Cortex of kidney (tissue), 1 donor: ENCODE measurements at places on chromosomes 7 and 10.

GRCh38 chr10:43822631-43823580, 174.2 kb upstream of the ZNF32 start:
- no peak for DNase-seq

- DNase-seq: no peak
These were observed 143.0 kb downstream of the ARHGAP22 start for GRCh38 chr10:48461623-48462481.

DNA sequence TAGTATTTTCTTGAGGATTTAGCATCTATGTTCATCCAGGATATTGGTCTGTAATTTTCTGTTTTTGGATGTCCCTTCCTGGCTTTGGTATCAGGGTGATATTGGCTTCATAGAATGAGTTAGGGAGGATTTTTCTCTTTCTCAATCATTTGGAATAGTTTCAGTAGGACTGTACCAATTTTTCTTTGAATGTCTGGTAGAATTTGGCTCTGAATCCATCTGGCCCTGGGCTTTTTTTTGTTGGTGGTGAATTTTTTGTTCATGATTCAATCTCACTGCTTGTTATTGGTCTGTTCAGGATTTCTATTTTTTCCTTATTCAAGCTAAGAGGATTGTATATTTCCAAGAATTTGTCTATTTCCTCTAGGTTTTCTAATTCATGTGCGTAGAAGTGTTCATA, 192.7 kb downstream of the KIF20B start:
- no peak for DNase-seq

GRCh38 chr10:42594246-42594650, 44.1 kb downstream of the ZNF33B start:
- DNase-seq: no peak

DNA sequence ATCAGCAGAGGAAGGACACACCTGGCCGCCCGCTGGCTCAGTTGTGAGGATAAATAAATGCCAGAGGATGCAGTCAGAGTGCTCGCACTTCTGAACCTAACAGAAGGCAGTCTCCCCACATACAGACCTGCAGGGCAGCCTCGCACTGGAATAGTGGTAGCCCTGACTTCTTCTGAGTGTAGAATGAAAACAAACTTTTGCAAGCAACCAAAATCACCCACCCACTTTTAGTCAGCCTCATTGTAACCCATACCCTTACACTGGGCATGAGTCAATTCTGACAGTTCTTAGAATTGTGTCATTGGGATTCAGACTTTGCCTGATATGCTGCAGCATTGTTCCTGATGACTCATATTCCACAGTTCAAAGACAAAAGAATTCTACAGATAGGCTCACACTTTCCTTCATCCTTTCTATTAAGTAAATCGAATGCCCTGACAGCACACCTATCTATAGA, 167.0 kb upstream of the CDK1 start:
- DNase-seq: no peak

DNA sequence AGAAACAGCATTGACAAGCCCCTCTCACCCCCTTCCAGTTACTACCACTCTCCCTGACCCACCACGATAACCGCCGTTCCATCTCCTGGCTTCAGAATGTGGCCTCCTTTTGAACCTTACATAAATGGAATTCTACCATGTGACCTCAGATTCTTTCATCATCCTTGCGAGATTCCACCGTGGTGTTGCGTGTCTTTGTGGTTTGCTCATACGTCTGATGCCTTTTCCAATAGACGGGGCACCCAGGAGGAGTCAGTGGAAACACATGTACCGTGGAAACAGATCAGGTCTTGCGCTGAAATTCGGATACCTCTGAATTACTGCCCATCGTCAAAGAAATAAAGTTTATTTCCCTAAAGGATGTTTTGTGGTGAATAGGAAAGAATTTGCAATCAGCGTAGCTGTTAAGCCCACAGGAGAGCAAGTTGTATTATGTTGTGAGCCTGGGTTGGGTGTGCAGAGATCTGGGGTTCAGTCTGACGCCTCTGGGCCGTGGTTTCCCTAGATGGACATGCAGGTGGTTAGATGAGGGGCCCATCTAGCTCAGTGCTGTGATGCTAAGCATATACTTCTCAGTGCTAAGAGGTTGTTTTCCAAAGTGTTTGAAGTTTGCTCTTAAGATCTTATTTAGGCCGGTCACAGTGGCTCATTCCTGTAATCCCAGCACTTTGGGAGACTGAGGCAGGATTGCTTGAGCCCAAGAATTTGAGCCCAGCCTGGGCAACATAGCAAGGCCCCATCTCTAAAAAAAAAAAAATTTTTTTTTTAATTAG, 29.1 kb downstream of the GTF2IRD1 start:
- no peak for DNase-seq

DNA sequence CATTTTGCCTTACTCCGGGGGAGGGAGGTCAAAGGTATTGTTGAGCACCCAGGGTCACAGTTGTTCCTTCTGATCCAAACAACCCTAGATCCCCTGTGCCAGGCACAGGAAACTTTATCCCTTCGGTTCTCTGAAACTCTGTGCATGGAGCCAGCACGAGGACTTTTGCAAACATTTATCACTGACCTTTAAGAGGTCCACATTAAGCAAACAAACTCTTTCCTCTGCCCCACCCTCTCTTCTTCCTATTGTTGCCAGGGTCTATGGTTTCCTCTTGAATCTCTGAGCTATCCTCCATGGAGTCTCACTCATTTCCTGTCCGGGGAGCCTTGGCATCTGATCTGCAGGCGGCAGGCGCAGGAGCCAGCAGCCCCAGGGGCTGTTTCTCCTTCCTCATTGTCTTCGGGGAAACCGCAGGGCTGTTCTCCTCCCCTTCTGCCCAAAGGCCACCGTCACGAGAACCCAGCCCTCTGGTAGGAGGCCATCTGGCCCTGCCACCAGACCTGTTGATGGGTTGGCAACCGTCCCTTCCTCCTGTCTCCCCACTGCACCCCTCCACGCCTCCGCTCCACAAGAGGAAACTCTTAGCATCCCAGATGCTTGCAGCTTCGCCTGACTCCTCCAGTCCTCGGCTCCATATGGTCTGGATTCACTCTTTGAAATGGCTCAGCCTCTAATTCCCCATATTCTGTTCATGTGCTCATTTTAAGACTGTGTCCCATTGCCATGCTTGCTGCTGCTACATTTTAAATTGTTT, 327.3 kb upstream of the NRP1 start:
- DNase-seq: no peak

GRCh38 chr10:75935240-75935639, 503.8 kb downstream of the LRMDA start:
- DNase-seq: no peak

GRCh38 chr10:90871279-90871765, 452 bp upstream of the RPP30 start:
- no peak for DNase-seq

GRCh38 chr10:129161150-129161549, 305.9 kb upstream of the MGMT start:
- no peak for DNase-seq

DNA sequence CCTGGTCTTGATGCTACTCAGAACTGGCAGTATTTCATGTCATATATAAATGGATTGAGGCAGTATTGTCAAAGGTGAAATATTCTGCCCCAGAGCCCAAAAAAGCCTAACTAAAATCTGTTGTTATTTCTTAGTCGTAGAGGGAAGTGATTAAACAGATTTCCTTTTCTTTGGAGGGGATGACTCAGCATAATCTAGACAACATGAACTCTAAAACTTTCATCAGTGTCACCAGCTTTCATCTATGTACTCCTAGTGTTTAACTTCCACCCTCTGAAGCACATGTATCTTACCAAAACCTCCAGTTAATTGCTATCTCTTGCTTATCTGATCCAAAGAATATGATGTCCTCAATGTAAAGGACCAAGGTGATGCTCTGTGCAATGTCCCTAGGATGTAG, 97.1 kb upstream of the ARID5B start:
- DNase-seq: no peak

DNA sequence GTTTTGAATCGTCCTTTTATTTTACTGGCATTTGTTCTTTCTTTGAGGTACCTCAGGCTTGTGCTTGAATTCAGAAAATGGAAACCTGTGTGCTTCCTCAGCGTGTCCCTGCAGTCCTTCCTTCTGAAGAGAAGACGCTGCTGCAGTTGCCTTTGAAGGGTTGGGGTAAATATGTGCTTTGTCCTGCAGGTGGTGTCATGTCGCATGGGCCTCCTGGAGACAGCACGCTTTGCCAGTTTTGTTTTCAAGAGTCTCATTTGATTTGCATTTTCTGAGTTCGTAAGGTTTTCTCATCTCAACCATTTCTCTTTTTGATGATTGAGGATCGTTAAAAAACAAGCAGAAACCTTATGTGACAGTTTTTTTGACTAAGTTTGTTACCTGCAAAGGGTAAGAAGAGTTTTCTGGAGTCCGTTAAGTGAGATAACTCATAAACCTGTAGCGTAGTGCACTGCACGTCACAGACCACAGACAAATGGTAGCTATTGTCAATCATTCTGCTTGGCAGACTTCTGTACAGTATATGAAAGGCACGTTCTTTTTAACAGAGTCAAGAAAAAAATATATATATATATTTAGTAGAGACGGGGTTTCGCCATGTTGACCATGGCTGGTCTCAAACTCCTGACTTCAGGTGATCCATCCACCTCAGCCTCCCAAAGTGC, 57.0 kb downstream of the CDC123 start:
- no peak for DNase-seq

GRCh38 chr7:47271749-47272148, 310.2 kb downstream of the TNS3 start:
- no peak for DNase-seq

DNA sequence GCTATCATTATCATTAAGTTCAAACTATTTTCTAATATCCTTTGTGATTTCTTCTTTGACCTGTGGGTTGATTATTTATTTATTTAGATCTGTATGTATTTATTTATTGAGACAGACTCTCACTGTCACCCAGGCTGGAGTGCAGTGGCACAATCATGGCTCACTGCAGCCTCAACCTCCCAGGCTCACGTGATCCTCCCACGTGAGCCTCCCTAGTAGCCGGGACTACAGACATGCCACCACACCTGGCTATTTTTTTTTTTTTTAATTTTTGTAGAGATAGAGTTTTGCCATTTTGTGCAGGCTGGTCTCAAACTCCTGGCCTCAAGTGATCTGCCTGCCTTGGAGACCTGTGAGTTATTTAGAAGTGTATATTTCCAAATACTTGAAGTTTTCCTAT, 28.7 kb upstream of the MRPS16 start:
- DNase-seq: no peak

DNA sequence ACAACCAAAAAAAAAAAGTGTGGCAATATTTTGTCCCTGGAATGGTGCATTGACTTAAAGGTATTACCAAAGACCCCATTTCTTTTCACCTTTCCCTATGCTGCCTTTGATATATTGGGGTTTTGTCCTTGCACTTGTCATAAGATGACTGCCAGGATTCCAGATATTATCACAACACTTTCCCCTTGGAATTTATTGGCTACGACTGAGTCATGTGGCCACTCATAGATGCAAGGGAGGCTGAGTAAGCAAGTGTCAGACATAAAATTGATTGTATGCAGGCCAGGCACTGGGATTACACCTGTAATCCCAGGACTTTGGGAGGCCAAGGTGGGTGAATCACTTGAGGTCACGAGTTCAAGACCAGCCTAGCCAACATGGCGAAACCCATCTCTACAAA, 83.6 kb downstream of the PPP1R3C start:
- no peak for DNase-seq

GRCh38 chr7:922334-923107, 32.0 kb downstream of the ADAP1 start:
- no peak for DNase-seq

- DNase-seq: no peak
These were observed 475.2 kb upstream of the CELF2 start for GRCh38 chr10:10542477-10542876.

DNA sequence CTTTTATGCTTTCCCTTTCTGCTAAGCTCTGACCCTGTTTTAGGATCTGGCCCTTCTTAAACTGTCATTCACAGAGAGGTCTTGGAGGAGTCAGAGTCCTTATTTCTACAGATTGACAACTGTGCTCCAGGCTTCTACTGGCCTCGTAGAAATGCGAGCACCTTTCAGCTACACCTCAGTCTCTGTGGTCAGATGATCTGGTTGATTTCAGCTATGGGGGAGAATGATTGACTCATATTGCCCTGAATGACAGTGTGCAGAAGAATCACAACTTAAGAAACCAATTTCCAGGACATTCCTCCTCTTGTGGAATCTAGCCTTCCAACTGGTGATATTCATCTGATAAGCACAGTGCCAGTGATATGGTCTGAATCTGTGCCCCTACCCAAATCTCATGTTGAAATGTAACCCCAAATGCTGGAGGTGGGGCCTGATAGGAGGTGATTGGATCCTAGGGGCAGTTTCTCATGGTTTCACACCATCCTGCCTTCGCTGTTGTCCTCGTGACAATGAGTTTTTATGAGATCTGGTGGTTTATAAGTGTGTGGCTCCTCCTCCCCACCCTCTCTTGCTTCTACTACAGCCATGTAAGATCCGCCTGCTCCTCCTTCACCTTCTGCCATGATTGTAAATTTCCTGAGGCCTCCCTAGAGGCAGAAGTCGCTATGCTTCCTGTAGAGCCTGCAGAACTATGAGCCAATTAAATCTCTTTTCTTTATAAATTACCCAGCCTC, 14.0 kb upstream of the CYP3A7 start:
- no peak for DNase-seq

GRCh38 chr10:124864421-124865193, 63.0 kb downstream of the ABRAXAS2 start:
- no peak for DNase-seq

DNA sequence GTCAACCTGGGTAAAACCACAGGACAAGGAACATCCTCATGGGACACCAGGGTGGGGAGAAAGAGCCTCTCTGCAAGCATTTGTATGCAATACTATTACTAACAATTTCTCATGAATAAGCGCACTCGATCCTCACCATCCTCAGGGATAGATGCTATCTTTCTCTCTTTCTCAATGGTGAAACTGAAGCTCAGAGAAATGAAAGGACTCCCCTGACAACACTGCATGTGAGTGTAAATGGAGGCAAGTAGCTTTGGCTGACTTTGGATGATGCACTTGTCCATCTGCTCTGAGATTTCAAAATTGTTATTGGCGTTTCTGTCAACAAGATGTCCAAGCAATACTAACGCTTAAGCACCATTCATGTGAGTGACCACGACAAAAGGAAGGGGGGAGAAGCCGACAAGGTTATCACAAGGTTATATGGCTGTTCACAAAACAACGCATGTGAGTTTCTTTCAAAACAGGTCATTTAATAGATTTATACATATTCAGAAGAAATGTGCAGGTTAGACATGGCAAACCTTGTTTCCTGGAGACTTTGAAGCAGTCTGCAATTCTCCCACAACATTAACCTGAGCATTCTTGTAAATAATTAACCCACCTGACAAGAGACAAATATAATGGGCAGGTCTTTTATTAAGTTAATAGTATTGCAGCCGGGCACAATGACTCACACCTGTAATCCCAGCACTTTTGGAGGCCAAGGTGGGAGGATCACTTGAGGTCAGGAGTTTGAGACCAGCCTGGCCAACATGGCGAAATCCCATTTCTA, 54.0 kb downstream of the IFIT5 start:
- no peak for DNase-seq

- no peak for DNase-seq
These were observed 54.0 kb upstream of the LRRC18 start for GRCh38 chr10:48993627-48994026.

- DNase-seq: no peak
These were observed 1.5 kb downstream of the MDFIC start for GRCh38 chr7:114923403-114923713.
